ENCODE measurements at places on chromosomes 2 and 18. TPM values are rescaled to one million over a fixed set of nuclear protein-coding genes. Genes with fewer than 3 reads are reported as not detected.

DNA sequence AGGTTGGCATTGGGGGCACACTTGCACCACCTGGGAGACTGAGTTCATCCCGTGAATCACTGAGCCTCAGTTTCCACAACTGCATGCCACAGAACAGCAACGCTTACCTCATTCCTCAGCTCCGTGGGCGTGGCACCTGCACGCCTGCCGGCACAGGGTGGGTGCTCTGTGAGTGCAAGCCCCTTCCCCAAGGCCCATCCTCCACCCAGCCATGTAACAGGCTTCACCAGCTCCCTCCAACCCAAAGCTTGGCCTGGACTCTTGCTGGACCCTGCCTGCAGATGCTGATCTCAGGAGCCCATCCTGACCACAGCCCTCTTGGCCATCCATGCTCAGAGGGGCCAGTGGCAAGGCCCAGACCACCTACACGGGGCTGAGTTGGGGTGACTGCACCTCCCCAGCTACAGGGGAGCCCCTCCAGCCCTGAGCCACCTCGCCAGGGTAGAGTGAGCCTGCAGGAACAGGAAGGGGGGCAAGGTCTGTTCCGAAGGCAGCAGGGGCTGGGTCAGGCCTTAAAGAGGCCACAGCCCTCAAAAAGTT, 1.8 kb downstream of the PRLH start:
- peak; percentile 57 for DNase-seq
- H3K27me3 ChIP-seq, result peaks cover 10% of the 10 kb centered on the region
- no peak overlapping the region for H3K4me3 ChIP-seq
- H3K36me3 ChIP-seq, result no peaks in the 10 kb centered on the region
- H3K27ac ChIP-seq, result no peak overlapping the region

MC4R gene
- total RNA-seq, result not detected

PSMA8 gene
- not detected for total RNA-seq

M1AP gene
- 0.16 TPM for total RNA-seq
